ENCODE measurements at places on chromosomes 4 and X. TPM values are rescaled to one million over a fixed set of nuclear protein-coding genes. Genes with fewer than 3 reads are reported as not detected.
A peak's percentile ranks its signal among the peaks of the same experiment; 100 is the strongest.

DNA sequence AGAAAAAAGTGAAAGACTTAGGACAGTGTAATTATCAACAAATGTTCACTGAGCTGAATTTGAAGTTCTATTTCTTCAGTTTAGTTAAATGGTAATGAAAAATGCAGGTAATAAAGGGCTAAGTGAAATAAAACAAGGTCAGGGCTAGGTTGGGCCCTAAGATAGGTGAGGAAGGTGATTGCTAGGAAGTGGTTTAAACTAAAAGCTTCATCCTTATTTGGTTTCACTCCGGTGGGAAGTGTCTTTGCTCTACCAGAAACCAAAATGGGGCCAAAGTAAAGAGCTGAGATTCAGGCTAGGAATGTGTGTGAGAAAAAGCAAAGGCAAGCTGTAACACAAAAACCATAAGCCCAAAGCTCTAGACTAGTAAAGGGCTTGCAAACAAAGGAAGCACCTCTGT lies 31.0 kb downstream of the TAB3 start:
- H3K4me1 ChIP-seq = no peaks in the 10 kb centered on the region
- no peaks in the 10 kb centered on the region for H3K27me3 ChIP-seq
- no peak overlapping the region for H3K4me3 ChIP-seq
- DNase-seq = no peak

- H3K4me1 ChIP-seq = peaks cover 7% of the 10 kb centered on the region
- no peak overlapping the region for H3K27ac ChIP-seq
Observed at GRCh38 chr4:184756399-184756798, 22.5 kb upstream of the CENPU start.

GRCh38 chrX:119676949-119677653 lies 15.9 kb downstream of the SEPTIN6 start:
- H3K36me3 ChIP-seq = no peaks in the 10 kb centered on the region
- H3K4me1 ChIP-seq = peaks cover 48% of the 10 kb centered on the region
- peak overlapping the region; percentile 99 for H3K27ac ChIP-seq
- no peak for DNase-seq

DNA sequence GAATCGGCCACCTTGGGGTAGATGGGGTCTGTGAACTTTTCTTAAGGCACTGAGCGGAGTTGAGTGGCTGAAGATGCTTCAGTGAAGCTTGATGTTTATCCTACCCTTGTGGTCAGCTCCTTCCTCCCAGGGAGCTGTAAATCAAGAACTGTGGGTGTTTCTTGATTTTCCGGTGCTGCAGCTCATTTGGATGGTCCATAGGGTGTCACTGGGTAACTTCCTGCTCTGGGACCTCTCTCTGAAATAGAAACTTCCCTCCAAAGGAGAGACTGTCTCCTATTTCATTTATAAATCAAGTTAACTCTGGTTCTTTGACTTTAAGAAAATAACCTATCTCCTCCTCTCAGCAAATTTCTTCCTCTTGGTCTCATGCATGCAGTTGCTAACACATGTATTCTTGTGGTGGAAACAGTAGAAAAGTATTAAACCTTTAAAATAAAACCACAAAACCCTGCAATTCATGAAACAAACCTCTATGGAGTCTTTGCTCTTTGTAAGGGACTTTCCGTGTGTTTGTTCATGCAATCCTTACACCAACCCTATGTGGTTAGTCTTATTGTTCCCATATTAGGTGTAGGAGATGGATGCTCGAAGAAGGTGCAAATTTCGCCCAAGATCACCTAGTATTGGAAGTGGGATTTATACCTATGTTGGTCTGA lies 110.3 kb downstream of the SHROOM3 start:
- H3K27me3 ChIP-seq = no peaks in the 10 kb centered on the region
- H3K27ac ChIP-seq = no peak overlapping the region
- peaks cover 9% of the 10 kb centered on the region for H3K4me1 ChIP-seq
- H3K4me3 ChIP-seq = no peak overlapping the region

TRAM1L1 gene
- not detected for total RNA-seq

CCDC149 gene
- total RNA-seq = not detected

RBMXL3 gene
- not detected for total RNA-seq

DNA sequence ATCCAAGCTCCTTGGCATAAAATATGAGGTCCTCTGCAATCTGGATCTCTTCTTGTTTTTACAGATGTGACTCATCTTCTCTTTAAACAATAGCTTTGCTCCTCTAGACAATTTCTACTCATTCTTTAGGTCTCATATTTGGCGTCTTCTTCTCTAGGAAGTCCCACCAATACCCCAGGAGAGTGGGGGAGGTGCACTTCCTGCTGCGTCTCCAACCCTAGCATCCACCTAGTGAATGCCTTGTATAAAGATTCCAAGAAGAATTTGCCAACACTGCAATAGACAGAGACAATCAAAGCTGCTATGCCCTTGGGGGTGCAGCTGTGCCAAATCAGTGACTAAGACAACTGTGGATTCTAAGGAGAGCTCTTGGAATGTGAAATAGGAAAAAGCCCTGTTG lies 45.7 kb upstream of the SLC10A7 start:
- no peak overlapping the region for H3K27ac ChIP-seq
- H3K4me1 ChIP-seq = no peaks in the 10 kb centered on the region
- H3K4me3 ChIP-seq = no peak overlapping the region
- H3K27me3 ChIP-seq = peaks cover 16% of the 10 kb centered on the region
- no peaks in the 10 kb centered on the region for H3K36me3 ChIP-seq
- no peak for DNase-seq

UCHL1 gene
- total RNA-seq = 2.7 TPM

DNA sequence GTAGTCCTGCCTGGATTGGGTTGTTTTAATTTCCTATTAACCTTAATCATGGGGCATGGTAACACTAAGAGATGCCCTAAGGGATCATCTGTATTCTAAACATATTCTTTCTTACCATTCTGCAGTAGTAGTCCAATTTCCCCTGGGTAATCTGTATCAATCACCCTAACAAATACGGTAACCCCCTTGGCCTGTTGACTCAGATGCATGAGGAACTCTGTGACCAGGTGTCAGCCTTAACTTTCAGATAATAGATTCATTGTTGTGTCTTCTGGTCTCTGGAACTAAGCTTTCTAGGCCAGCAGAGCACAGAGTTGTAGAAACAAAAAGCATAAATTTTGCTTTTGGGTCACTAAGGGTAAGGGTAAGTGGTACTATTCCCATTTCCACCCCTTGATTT lies 13.1 kb upstream of the BANK1 start:
- H3K4me3 ChIP-seq = no peak overlapping the region
- no peaks in the 10 kb centered on the region for H3K36me3 ChIP-seq
- no peaks in the 10 kb centered on the region for H3K4me1 ChIP-seq
- no peak overlapping the region for H3K27ac ChIP-seq

NXF2 gene
- total RNA-seq = not detected

GPRIN3 gene
- total RNA-seq = 24.0 TPM

MAP7D3 gene
- 13.5 TPM for total RNA-seq

Measured in natural killer cell treated with Interleukin-12 subunit alpha and Interleukin-12 subunit beta and Interleukin-15 and Interleukin-18, amount 100 ng/mL, for 72 hours (primary cell).